Osteoblast (primary cell): ENCODE measurements at places on chromosomes 5 and 9. TPM values are rescaled to one million over a fixed set of nuclear protein-coding genes. Genes with fewer than 3 reads are reported as not detected.

Gene ADCY2
- total RNA-seq: under 0.01 and 0.59 TPM in 2 replicates

GRCh38 chr5:138981586-138981985 lies 106.5 kb upstream of the LRRTM2 start:
- DNase-seq: peak; percentile 90

- DNase-seq: no peak
Observed at GRCh38 chr5:61287474-61287873, 44.6 kb upstream of the ZSWIM6 start.

- DNase-seq: no peak
Observed at GRCh38 chr5:59905188-59905587, 11.7 kb upstream of the PDE4D start.

- no peak for DNase-seq
Observed at GRCh38 chr9:131727795-131728545, 11.9 kb downstream of the RAPGEF1 start.

DNA sequence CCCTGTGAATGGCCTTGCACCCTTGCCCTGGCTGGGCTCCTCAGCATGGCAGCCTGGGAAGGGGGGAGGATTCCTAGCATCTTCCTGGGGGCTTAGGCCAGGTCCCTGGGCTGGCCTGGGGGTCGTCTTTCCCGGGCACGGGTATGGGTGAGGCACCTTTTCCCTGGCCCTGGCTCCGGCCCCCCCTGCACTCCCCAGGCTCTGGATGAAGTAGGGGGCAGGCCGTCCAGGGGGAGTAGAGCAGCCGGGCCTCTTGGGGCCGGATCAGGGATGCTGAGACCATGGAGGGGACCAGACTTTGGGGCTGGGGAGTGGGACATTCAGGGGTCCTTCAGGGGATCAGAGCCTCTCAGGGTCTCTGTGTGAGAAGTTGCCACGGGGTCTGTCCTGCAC lies 6.6 kb downstream of the RXRA start:
- peak; percentile 76 for DNase-seq

DNA sequence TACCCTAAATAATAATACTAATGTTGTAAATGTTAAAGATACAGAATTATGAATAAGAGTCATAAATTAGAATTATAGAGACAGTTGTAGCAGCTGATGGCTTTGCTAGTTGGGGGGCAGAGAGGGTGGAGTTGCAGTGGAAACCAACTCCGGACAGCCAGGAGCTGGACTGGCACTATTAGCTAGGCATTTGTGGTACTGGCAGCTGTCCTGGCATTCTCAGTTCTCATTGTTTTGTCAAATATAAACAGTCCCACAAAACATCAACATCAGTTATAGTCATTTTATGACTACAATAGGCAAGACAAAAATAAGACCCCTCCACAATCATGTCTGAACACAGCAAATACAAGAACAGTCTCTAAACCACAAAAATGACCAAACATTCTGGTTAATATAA lies 2.8 kb upstream of the FBXL17 start:
- peak; percentile 41 for DNase-seq
